ENCODE measurements at places on chromosomes 16 and 17.

GRCh38 chr16:23072084-23072599 lies 77.1 kb downstream of the USP31 start:
- DNase-seq: no peak

- DNase-seq: no peak
These were observed 3.6 kb upstream of the TBX2 start for GRCh38 chr17:61395983-61396585.

DNA sequence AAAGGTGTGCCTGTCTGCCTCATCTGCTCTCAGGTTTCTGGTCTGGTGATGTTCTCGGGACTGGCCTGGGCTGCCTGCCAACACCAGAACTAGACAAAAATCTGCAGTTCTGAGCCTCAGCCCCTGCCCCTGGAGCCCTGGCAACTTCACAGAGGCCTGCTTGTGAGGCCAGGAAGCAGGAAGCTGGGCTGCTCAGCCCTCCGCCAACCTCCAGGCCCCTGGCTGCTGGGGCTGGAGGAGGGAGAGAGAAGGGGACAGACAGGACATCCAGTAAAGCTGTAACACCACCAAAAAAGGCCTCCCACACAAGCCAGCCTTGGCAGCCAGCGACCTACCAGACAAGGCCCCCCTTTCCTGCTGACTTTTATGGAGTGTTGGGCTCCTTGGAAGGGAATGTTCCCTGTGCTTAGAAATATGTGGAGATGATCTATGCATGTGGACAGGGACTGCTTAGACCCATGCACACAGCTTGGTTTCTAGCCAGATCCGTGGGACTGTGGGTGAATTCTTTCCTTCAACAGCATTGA lies 157.6 kb downstream of the XYLT1 start:
- DNase-seq: peak; percentile 30

- no peak for DNase-seq
These were observed 3.3 kb downstream of the MEAK7 start for GRCh38 chr16:84501077-84501735.

DNA sequence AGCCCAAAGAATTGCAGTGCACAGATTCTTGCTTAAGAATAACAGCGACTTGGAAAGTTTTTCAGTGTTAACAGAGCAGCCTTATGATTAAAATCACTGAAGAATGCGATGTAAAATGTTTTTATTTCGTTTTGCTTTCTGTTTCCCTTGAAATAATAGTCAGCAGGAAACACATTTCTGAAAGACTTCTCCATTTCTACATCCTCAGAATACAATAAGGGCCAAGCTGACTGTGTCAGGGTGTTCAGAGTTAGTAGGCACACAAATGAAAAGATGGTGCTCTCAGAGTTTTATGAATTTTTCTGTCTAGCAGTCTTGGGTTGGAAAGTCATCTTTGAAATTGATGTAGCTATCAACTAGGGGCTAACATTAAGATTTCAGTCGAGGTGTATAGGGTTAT lies 582.9 kb upstream of the RBFOX1 start:
- no peak for DNase-seq

- no peak for DNase-seq
These were observed 139.3 kb downstream of the KCNJ2 start for GRCh38 chr17:70308618-70309017.

DNA sequence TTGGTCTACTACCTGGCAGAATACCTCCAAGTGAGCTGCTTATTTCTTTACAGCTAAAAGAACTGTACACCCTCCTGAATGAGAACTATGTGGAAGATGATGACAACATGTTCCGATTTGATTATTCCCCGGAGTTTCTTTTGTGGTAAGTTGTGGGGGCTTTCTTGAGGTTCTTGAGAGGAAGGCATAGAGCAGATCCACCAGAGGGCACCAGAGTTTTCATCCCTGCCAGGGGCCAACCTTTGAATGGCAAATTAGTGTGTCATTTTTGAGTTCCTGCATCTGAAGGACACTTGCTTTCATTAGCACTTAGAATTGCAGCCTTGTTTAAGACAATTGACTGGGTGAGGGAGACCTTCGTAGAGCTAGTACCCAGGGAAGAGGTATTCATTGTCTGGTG lies 35.0 kb downstream of the NMT1 start:
- DNase-seq: no peak

- DNase-seq: no peak
These were observed 9.3 kb downstream of the ADCY7 start for GRCh38 chr16:50275428-50276325.

- DNase-seq: no peak
These were observed 6.7 kb upstream of the DYNC1LI2 start for GRCh38 chr16:66758086-66758485.

GRCh38 chr17:47246120-47246519 lies 7.5 kb upstream of the ITGB3 start:
- DNase-seq: no peak

DNA sequence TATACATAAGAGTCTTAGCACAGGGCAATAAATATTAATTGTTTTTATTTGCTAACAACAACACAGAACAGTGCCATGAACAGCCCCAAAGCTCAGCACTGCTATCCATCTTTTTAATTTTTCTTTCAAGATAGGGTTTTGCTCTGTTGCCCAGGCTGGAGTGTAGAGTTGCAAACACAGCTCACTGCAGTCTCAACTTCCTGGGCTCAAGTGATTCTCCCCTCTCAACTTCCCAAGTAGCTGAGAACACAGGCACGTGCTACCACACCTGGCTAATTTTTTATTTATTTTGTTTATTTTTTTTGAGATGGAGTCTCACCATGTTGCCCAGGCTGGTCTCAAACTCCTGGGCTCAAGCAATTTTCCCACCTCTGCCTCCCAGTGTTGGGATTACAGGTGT lies 47.6 kb upstream of the AKAP1 start:
- DNase-seq: no peak

DNA sequence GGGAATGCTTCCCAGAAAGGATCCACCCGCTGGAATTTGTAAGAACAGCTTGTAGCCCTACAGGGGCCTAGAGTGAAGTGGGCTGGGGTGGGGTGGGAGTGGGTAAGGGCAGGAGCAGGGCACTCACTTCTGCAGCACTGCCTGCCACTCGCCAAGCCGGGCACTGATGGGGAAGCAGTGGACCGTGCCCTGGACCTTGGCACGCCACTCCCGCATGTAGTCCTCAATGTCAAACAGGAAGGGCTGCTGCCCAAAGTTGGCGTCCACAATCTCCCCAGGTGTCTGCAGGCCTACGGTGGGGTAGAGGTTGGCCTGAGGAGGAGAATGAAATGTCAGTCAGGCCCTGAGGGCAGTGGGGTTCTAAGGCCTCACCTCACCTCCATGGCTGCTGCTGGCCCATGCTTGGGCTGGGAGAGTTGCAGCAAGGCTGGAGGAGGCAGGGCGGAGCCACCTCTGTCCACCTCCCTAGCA lies 15.7 kb upstream of the GFOD2 start:
- no peak for DNase-seq

- DNase-seq: no peak
These were observed 100.5 kb downstream of the PLCG2 start for GRCh38 chr16:81879625-81880024.

GRCh38 chr16:49000594-49000993 lies 281.0 kb downstream of the CBLN1 start:
- no peak for DNase-seq

GRCh38 chr16:82892324-82892723 lies 265.6 kb downstream of the CDH13 start:
- no peak for DNase-seq

- DNase-seq: no peak
These were observed 28.7 kb upstream of the C16orf95 start for GRCh38 chr16:87345726-87346424.

DNA sequence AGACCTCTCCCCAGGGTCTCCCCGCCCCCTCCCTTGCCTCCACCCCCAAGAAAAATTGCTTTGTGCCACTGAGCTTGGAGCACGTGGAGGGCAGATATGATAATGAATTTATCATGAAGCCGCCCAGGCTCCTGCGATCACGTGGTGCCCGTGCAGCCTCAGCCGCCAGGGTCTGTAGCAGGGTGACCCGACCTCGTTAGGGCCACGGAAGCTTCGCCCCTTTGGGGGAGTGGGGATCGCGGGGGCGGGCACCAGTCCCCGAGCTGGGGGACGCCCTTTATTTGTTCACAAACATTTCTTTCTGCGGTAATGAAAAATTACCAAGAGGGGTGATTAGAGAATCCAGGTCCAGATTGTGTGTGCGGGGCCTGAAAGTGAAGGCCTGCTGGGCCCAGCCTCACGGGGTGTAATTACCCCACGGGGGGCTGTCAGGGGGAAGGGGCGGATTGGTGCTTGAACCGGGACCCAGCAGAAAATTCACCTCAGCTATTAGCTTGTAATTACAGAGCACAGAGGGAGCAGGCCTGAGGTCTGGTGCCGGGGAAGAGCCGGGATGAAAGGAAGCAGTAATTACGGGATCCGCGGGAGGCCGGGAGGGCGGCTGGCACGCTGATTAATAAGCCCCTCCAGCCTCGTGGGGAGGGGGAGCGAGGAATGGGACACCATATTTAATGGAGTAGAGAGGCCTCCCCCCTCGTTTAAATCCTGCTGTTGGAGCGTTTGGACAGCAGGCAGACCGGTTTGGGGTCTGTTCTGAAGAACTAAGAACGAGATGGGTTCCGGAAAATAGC lies 13.3 kb downstream of the GSE1 start:
- no peak for DNase-seq

GRCh38 chr16:29674188-29674587 lies 4.8 kb upstream of the QPRT start:
- DNase-seq: no peak

GRCh38 chr17:75485688-75486087 lies 29.3 kb downstream of the TMEM94 start:
- no peak for DNase-seq

DNA sequence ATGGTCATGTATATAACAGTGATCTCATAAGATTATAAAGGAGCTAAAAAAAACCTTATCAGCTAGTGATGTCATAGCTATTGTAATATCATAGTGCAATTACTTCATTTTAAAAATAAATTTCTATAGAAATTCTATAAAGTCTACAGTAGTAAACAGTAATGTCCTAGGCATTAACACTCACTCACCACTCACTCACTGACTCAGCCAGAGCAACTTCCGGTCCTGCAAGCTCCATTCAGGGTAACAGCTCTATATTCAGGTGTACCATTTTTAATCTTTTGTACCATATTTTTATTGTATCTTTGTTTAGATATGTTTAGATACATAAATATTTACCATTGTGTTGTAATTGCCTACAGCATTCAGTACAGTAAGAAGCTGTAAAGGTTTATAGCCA lies 524.4 kb upstream of the CDH5 start:
- DNase-seq: no peak

Data from NCI-H2029 treated with DMSO at 0.1 percent for 48 hours (cell line).